ENCODE measurements at places on chromosomes 11 and 22.

GRCh38 chr11:61639816-61640443 lies 40.3 kb upstream of the DAGLA start:
- DNase-seq: no peak

DNA sequence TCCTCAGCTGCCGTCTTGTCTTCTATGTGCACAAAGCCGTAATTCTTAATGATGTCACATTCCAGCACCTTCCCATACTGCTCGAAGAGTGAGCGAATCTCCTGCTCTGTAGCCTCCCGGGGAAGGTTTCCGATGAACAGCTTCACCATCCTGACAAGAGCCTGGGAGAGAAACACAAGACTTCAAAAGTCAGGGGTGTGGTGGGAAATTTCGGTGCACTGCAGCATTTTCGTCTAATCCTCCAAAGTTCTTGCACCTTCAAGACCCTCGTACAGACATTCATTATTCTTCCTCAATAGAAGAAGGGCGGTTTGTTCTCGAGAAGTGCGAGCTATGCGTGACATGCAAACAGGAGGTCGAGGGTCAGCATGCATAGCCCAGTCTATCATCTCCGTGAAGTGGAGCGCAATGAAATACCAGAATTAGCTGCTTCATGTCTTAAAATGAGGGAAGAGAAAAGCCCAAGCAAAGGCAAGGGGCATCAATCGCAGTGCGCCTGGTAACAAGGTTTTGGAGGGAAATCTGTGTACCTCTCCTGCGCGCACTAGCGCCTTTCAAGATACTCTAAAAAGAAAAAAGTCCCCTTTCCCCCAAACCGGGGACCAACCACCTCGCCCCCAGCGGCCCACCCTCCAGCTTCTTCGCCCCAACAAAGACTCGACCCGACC lies 622 bp downstream of the RBM4B start:
- no peak for DNase-seq

DNA sequence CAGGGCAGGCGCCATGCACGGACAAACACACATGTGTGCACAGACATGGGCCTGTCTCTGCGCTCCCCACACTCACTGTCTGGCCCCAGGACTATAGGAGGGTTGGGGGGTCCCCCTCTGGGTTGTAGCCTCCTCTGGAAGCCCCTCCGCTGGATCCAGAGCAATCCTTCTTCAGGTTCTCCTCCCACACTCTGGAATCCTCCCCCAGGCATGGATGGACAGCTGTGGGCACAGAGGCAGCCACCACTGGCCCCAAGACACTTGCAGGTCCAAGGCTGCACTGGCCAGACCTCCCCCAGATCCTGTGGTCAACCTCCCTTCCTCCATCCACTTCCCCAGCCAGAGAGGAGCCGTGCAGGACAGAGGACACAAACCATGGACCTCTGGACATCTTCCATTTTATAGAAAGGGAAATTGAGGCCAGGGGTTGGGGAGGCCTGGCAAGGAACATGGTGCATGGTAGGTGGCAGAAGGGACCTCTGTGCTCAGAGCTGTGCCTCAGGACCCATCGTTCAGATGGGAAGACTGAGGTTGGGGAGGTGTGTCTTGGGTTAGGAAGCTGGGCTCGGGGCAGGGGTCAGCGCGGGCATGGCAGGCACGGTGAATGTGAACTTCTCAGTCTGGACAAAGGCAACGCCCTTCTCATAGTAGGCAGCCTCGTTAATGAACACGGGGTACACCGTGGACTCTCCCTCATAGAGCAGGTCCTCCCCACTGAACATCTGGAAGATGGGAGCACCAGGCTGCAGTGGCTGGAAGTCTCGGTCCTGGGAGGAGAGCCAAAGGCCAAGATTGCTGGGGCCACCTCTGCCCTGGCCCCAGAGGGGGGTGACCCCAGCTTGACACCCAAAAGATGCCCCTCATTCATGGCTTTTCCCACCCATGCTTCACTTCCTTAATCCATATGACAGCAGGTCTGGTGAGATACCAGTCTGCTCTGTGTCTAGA lies 2.9 kb upstream of the TBX10 start:
- no peak for DNase-seq

GRCh38 chr22:36180038-36180880 lies 19.7 kb upstream of the APOL3 start:
- peak; percentile 31 for DNase-seq

- DNase-seq: no peak
Measured at GRCh38 chr22:46084376-46084775, 66.0 kb upstream of the PPARA start.

DNA sequence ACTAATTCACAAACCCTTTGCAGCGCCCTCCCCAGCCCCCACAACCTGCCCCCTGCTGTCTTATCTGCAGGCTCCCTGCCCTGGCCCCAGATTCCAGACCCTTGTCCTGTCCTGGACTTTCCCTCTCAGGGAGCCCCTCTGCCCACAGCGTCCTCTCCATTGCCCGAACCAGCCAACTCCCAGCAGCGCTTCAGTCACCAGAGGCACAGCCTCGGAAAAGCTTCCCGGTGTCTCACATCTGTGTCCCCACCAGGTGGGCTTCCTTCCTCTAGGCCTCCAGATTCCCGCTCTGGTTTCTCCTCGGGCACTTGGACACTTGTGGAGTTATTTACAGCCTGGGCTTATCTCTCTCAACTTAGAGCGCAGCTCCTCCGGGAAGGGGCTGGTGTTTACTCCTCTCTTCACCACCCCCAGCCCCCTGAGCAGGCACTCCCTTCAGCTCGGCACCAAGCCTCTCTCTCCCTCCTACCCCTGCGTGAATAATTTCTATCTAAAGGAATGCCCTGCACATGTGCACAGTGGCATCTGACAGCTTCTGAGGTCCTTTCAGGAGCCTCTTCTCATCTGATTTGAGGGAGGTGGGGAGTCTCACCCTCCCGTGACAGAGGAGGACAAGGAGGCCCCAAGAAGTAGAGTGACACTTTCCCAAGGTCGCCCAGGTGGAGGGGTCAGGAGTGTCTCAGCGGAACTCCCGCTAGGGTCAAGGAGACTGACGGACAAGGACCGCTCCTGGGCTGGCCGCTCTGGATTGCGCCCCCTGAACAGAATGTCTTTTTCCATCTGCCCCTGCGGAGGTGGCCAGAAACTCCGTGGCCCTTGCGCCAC lies 838 bp downstream of the WNT11 start:
- DNase-seq: no peak
